Activated naive CD8-positive, alpha-beta T cell treated with anti-CD3 and anti-CD28 coated beads for 36 hours (primary cell): ENCODE measurements at places on chromosomes 2 and 18.

GRCh38 chr2:69931832-69932595 is 17.1 kb downstream of the MXD1 start:
- no peak for DNase-seq

DNA sequence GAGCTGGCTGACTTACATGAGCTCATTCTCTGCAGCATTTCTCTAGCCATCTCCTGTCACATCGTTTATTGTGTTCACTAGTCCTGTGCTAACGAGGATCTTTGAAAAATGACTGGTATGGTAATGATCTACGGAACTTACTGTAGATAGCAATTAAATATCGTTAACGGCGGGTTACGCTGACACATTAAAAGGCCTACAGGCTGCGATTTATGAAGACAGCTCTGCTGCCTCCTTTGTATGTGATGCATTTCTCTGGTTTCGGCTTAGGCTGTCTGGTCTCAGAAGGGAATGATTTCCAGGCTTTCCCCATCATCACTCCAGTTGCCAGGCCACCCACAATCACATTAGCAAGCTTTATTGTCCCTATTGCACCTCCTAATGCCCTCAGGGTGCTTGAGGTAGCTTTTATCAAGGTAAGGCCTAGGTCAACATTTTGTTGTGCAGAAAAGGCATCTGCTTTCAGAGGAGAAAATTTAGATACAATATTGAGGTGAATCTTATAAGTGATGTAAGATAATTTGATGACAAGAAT is 284.4 kb downstream of the SOX11 start:
- DNase-seq = no peak

DNA sequence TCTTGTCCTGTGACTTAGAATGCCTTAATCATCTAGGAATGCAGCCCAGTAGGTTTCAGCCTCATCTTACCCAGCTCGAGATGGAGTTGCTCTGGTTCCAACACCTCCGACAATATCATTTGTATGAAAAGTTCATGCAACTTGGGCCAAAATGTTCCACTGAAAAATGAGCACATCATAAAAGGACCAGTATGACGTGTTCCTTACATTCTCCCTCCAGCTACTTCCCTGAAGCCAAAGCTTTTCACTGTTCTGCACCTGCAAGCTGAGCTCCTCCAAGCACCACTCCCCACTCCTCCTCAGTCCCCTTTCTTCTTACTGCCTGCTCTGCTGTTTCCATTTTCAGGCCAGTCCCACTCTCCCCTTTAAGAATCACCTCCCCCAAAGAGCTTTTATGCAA is 23.1 kb downstream of the TMEM182 start:
- no peak for DNase-seq

DNA sequence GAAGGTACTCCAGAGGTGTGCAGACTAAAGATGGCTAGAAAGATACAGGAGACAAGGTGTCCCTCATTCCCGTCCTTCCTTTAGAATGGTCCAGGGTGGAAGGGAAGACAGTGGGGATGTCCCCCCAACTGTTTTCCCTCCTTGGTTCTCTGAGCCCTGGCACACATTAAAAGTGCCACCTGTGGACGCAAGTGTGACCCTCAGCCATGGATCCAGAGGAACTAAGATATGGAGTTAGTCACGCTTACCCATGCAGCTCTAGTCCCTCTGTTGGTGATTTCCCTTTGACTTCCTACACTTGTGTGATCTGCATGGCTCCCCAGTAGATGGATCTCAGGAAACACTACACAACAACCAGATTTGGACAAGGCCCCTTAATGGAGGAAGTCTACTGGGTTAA is 113.1 kb upstream of the SRD5A2 start:
- no peak for DNase-seq

GRCh38 chr18:25876330-25876948 is 214.0 kb downstream of the SS18 start:
- no peak for DNase-seq

GRCh38 chr2:237315170-237315828 is 98.7 kb downstream of the COL6A3 start:
- DNase-seq = no peak

- no peak for DNase-seq
Measured at GRCh38 chr2:144469798-144470197, 50.1 kb downstream of the ZEB2 start.

DNA sequence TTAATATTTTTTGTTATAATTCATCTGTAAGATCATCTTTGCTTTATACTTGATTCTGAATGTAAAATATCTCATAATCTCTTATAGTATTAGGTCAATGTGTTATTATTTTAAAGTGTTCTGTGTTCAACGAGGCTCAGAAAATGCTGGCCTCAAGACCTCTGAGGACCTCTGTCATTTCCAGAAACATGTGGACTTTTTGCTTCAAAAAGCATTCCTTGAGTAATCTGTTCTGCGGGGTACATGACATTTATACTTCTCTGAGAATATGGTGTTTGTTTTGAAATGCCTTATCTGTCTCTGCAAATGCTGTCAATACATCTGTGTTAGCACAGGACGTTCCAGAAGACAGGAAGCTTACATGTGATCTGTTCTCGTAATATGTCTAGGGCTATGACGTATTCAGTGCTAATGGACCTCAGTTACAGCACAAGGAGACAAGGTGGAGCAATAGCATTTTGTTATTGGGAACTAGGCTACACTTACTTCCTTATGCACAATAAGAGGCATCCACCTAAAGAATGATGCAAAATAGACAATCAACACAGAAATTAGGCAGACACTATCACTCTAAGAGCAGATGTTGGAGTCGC is 37.6 kb upstream of the IL1RL1 start:
- no peak for DNase-seq

- no peak for DNase-seq
Measured at GRCh38 chr2:186339716-186340115, 146.3 kb upstream of the ZC3H15 start.

- DNase-seq = no peak
Measured at GRCh38 chr2:148167241-148167766, 146.4 kb downstream of the MBD5 start.

GRCh38 chr2:227411990-227412350 is 24.2 kb upstream of the SCYGR1 start:
- DNase-seq = no peak

DNA sequence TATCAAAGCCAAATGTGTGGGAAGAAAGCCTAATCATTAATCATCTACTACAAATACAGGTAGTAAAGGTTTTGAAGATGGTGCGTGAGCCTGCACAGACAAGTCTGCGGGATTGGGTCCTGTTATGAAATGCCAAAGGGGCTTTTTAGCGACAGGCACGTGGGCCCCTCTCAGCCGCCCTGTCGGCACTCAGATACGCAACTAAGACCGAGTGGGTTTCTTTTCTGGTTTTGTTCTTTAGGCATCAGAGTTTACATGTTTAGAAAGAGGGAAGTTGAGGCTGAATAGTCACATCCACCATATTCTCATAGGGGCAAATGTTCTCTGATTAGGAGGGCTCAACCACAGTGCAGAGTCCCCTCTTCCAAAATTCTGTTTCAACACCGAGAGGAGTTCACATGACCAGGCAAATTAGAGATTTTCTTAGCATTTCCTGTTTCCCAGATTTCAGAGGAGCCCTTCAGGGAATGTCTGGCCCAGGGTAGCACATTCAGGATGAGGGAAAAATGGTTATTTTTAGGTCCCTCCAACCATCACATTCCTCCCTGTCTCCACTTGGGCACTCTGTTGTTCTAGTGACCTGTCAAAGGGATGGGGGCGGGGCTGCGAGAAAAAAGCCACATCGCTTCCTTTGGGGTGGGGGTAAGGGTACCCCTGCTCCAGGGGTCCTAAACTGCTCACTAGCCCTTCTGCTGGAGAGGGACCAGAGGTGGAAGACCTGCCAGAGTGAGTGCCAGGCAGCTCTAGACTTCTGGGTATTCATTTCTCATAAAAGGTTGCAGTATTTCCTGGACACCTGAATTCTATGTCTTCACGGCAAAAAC is 159.2 kb downstream of the BCL2 start:
- DNase-seq = peak; percentile 13

GRCh38 chr18:45557779-45558178 is 57.5 kb upstream of the SLC14A2 start:
- DNase-seq = no peak

GRCh38 chr2:232979871-232980461 is 33.1 kb downstream of the NGEF start:
- no peak for DNase-seq

DNA sequence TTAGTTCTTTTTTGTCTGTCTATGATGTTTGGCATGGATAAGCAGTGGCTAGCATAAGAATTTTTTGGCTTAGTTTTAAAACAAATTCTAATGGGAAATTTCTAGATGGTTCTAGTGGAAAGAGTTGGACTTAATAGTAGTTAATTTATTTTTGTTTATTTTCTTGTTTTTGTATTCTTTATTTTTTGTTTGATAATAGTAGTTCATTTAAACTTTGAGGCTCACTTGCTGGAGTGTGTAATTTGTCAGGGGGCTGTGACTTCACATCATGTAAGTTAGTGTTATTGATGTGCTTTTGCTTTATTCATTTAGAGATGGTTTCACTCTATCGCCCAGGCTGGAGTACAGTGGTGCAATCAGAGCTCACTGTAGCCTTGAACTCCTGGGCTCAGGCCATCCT is 43.7 kb upstream of the KLF11 start:
- no peak for DNase-seq
